AG10803 (cell line): ENCODE measurements at places on chromosomes 5 and 9.
A peak's percentile ranks its signal among the peaks of the same experiment; 100 is the strongest.

- peak; percentile 77 for DNase-seq
Observed at GRCh38 chr5:123753937-123754891, 242.2 kb downstream of the CSNK1G3 start.

DNA sequence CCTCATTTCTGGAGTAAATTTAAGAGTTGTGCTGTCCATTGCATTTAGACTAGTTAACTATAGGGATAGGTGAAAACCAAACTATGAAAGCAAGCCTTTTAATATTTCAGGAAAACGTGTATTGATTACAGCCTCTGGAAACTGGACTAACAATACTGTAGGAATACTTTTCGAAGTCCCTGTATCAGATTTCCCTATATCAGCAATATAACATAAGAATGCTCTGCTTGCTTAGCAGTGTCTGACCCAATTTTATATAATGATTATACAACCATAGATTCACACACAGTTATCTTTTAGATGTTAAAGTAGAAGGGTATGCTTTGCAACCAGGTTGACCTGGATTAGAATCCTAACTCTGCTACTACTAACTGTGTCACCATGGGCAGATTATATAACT, 203.1 kb downstream of the WDR70 start:
- DNase-seq = no peak

DNA sequence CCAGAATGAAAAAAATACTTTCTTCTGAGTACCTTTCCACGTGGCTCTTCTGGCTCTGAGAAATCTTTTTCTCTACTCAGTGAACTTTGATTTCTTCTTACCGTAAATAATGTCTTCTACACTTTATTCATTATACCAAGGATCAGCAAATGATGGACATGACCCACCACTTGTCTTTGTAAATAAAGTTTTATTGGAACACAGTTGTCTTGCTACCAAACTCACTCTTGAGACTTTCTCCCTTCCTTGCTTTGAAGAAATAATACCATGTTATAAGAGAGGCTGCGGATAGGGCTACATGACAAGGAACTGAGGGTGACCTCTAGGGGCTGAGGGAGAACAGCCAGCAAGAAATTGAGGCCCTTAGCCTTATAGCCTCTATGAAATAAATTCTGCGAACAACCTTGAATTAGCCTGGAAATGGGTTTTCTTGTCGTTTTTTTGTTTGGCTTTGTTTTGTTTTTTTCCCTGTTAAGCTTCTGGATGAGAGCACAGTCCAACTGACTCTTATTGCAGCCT, 212.5 kb downstream of the COMMD10 start:
- no peak for DNase-seq

DNA sequence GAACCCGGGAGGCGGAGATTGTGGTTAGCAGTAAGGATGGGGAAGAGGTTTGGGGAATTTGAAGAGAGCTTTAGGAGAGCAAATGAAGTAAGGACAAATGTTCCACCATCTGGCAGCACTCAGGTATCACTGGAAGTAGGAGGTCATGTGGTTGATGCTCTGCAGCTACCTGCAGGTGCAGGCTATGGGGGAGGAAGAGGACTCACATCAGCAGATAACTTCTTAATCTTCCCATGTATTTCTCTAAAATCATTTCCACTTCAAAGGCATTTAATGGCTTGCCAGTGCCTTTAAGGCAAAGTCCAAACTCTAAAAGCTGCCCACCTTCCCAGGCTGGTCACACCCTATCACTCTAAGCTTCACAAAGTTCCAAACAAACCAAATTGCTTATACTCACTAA, 8.1 kb upstream of the HAVCR1 start:
- no peak for DNase-seq

DNA sequence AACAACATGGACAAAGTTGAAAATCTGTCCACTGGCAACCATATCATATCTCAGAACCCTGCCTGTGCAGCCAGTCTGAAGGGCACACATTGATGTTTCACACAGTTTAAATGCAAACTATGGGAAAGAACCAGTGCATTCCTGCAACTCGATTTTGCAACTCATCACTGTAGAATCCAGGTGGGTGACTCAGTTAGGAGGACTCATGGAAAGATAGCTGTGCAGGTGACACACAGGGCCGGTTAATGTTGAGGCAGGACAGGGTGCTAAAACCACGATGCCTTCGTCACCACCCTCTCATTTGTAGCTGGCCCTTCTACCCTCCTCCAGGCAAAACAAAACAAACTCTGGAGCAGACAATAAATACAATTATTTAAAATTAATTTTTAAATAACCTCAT, 62.8 kb downstream of the TLE1 start:
- DNase-seq = peak; percentile 9

- no peak for DNase-seq
Observed at GRCh38 chr5:85140471-85140870, 755.8 kb upstream of the EDIL3 start.
